ENCODE measurements at places on chromosomes 2 and 18.

GRCh38 chr2:130390460-130391057 lies 34.7 kb downstream of the PTPN18 start:
- no peak for DNase-seq

- no peak for DNase-seq
Observed at GRCh38 chr2:30239986-30240752, 8.8 kb downstream of the LBH start.

- no peak for DNase-seq
Observed at GRCh38 chr2:239040152-239040761, 192.4 kb downstream of the TWIST2 start.

DNA sequence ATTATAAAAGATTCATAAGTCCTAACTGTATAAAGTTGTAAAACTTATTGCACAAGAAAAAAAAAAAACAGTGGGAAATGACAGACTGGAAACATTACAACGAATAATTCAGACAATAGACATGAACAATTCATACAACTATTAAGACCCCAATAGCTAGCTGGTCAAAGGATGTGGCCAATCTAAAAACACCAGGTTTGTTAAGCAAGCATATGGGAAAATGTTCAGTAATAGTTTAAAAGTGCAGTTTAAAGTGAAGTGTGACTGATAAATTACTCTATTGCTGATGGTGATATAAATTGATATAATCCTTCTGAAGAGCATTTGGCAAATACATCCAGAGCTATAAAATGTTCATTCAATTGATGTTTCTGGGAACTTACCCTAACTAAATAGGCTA lies 289.0 kb downstream of the CAMKMT start:
- no peak for DNase-seq

DNA sequence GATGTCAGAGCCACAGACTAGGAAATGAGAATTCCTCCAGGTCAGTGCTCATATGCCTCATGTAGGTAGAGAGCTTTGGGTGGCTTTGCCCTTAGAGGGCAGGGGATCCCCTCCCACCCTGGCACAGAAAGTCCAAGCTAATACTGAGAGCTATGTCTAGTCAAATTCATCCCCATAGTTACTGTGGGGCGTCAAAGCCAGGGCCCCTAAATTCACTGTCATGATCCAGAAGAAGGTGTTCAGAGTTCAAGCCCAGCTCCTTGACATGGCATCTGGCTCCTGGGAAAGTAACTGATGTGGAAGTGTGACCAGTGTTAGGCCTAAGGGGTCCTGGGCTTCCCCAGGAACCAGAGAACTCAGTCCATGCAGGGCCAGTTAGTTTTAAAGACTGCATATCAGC lies 1.8 kb downstream of the THNSL2 start:
- DNase-seq = no peak

GRCh38 chr2:184444217-184444616 lies 154.1 kb upstream of the ZNF804A start:
- no peak for DNase-seq

- DNase-seq = no peak
Observed at GRCh38 chr2:101047774-101048173, 45.7 kb downstream of the RPL31 start.

DNA sequence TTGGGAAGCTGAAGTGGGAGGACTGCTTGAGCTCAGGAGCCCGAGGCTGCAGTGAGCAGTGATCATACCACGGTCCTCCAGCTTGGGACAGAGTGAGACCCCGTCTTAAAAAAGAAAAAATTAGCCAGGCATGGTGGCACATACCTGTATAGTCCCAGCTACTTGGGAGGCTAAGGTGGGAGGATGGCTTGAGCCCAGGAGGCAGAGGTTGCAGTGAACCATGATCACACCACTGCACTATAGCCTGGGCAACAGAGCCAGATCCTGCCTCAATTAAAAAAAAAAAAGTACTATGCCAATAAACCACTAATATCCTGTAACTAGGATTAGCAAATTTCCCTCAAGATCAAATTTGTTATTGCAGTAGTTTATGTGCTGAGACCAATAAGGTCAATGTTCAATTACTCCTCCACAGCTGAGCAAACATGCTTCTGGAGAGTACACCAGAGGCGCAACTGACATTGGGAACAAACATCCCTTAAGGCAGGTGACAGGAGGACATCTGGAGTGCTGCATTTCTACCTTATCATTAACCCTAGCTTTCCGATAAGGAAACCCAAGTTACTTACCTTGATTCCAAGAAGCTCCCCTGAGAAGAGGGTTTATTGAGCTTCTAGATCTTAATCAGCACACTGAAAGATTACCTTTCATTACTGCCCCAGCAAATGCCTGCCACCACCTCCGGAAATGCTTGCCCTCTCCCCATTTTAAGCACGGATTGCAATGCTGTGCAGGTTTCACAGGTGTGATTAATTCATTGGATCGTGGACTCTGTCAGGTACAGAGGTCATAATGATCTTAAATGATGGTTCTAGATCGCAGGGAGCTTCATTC lies 26.2 kb downstream of the MGAT4A start:
- DNase-seq = peak; percentile 69

DNA sequence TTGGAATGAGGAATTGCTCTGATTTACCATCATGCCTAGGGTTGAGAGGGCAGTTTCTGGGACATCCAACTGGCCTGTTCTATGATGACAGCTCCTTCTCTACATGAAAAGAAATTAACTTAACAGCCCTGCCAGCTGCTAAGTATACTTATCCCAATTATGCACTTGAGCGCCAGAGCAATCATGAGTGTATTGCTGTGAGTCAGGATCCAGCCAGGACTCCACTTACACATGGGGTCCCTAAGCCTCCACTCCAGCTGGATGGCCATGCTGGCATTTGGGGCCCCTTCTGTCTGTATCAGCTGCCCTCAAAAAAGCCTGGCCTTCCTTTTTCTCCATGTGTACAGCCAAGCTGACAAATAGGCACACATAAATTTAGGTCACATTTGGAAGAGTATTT lies 481.9 kb downstream of the TMX3 start:
- peak; percentile 12 for DNase-seq

GRCh38 chr2:166444306-166444705 lies 49.7 kb downstream of the SCN7A start:
- DNase-seq = no peak
